ENCODE measurements at places on chromosomes 6 and 20.

DNA sequence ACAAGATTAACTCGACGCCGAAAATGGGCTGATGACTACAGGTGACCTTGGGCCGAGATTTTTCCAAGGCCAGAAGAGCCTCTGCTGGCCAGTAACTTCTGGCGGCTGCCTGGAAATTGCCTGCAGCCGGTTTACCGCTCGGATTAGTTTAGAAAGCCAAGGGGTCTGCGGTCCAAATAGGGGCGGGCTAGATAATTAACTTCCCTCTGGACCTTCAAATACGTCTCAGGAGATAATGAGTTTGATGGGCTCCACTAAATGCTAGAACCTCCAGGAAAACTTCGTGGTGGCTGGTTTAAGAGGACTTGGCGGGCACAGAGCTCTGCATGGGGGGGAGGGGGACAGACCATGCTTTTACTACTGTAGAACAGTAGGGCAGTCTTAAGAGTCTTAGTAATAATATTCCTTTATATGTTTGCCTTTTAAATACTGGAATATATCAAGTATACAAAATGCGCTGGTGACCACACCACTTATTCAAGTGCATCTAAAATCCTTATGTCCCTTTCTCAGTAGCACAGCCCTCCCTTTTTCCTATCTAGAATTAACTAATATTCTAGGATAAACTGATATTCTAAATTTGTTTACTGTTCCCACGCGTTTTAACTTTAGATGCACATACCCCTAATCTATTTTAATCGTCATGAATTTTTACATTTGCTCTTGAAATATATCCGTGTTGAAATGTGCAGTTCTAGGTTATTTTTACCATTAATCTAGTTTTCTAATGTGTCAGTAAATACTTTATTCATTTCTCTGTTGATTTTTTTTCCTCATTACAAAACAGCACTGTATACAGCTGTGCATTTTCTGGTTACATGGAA lies 107.5 kb upstream of the PRSS16 start:
- peak; percentile 67 for DNase-seq

- DNase-seq: no peak
Observed at GRCh38 chr6:1496836-1497760, 107.7 kb downstream of the FOXF2 start.

DNA sequence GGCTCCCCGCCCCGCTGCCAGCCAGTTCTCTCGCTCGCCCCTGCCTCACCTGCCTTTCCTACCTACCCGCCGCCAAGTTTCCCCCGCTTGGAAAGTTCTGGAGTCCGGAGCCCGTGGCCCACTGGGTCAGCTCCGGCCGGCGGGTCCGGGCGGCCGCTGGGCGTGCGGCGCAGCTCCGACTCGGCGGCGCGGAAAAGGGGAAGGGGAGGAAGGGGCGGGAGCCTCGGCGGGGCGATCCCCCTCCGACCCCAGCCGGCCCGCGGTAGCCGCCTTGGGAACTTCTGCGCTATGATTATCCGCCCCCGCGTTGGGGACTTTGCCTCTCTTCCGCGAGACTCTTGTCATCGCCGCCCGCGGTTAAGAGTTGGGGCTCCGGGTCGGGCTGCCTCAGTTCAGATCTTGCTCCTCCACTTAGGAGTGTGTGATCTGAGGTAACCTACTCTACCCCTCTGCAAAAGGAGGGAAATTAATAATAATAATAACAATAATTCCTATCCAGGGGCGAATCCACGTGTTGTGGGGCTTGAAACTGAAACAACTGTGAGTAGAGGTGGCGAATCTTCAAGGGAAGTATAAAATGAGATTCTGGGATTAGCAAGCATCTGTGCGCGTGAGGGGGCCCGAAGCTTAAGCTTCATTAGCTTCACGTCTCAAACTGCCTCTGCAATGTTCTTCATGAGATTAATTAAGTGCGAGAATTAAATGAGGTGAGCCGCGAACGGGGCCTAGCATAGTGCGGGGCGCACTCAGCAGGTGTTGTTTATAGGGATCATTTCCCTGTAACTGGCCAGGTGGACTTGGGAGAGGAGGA lies 30.8 kb downstream of the SF3B5 start:
- peak; percentile 16 for DNase-seq

- DNase-seq: no peak
Observed at GRCh38 chr6:43093436-43094289, 17.5 kb downstream of the PTK7 start.

- no peak for DNase-seq
Observed at GRCh38 chr6:68544450-68544849, 90.6 kb upstream of the ADGRB3 start.

GRCh38 chr6:44297063-44298038 lies 15.8 kb downstream of the AARS2 start:
- DNase-seq: peak; percentile 74

GRCh38 chr6:28542440-28543296 lies 17.0 kb downstream of the GPX5 start:
- peak; percentile 77 for DNase-seq

DNA sequence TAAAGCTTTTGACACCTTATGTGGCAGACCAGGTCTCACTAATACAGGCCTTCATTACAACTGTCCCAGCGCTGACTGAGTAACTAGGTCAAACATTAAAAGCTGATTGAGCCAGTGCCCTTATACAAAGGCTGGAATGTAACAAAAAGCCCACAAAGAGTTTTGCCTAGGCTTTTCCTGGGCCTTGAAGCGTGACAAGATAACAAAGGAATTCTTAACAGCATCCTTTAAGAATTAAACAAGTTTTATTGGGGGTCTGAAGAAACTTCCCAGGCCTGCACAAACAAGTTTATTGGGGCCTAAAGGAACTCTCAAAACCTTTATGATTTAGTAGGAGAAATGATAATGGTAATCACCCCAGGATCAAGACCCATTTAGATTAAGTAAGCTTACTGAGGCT lies 267.6 kb upstream of the FAM83B start:
- DNase-seq: no peak

DNA sequence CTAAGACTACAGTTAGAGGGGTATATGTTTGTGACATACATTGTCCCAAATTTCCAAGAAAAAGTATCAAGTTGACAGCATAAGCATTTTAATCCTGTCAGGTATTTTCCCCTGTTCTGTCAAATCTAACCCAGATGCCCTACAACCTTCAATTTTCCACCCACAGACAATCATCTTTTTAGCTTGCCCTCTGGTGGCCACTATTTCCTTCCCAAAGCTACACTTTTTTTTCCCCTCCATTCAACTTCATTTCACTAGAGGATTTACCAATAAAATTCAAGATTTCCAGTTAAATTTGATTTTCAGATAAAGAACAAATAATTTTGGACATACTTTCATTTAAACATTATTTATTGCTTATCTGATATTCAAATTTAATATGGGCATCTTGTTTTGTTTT lies 286.6 kb downstream of the TENT5A start:
- peak; percentile 36 for DNase-seq

GRCh38 chr6:32255199-32256153 lies 31.6 kb upstream of the NOTCH4 start:
- DNase-seq: peak; percentile 39

Measured in BE2C (cell line).